ENCODE measurements at places on chromosomes 4 and X.

- H3K27ac ChIP-seq = no peak overlapping the region
- H3K4me3 ChIP-seq = no peak overlapping the region
These were observed 1083.1 kb upstream of the PCDH10 start for GRCh38 chr4:132065940-132066495.

GRCh38 chrX:121598356-121598755 is 550.9 kb downstream of the GLUD2 start:
- H3K36me3 ChIP-seq = no peaks in the 10 kb centered on the region
- no peaks in the 10 kb centered on the region for H3K4me1 ChIP-seq
- H3K27ac ChIP-seq = no peak overlapping the region
- no peak overlapping the region for H3K4me3 ChIP-seq
- no peak for DNase-seq
- H3K27me3 ChIP-seq = no peaks in the 10 kb centered on the region

- H3K4me3 ChIP-seq = no peak overlapping the region
- H3K27ac ChIP-seq = no peak overlapping the region
- no peaks in the 10 kb centered on the region for H3K4me1 ChIP-seq
- no peak for DNase-seq
- no peaks in the 10 kb centered on the region for H3K36me3 ChIP-seq
- H3K27me3 ChIP-seq = peaks cover 2% of the 10 kb centered on the region
These were observed 2.0 kb downstream of the CYBB start for GRCh38 chrX:37781814-37782213.

- peak overlapping the region; percentile 44 for H3K4me3 ChIP-seq
- no peaks in the 10 kb centered on the region for H3K36me3 ChIP-seq
- H3K4me1 ChIP-seq = peaks cover 11% of the 10 kb centered on the region
- H3K27me3 ChIP-seq = no peaks in the 10 kb centered on the region
These were observed 158.4 kb downstream of the CHIC2 start for GRCh38 chr4:53905941-53906377.

DNA sequence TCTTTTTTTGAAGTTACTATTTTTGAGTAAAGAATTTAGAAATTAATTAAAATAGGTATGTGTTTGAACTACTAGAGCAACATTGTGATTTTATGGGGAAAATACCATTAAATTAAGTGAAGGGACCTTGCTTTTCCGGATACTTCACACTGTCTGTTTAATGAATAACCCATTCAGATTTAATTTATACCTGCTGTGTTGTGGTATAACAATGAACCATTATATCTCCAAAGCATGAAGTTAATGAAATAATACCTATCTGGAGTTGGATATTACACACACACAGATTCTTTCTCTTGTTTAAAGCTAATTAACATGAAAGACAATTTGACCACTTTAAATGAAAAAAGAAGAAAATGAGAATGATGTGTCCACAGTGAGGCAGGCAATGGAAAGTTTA is 195.0 kb upstream of the GPRIN3 start:
- no peak overlapping the region for H3K27ac ChIP-seq
- H3K4me3 ChIP-seq = no peak overlapping the region
- no peaks in the 10 kb centered on the region for H3K36me3 ChIP-seq
- H3K4me1 ChIP-seq = peaks cover 5% of the 10 kb centered on the region

- H3K27me3 ChIP-seq = no peaks in the 10 kb centered on the region
- H3K4me3 ChIP-seq = no peak overlapping the region
- H3K27ac ChIP-seq = no peak overlapping the region
- H3K4me1 ChIP-seq = no peaks in the 10 kb centered on the region
These were observed 46.7 kb downstream of the FSTL5 start for GRCh38 chr4:162117051-162117450.

DNA sequence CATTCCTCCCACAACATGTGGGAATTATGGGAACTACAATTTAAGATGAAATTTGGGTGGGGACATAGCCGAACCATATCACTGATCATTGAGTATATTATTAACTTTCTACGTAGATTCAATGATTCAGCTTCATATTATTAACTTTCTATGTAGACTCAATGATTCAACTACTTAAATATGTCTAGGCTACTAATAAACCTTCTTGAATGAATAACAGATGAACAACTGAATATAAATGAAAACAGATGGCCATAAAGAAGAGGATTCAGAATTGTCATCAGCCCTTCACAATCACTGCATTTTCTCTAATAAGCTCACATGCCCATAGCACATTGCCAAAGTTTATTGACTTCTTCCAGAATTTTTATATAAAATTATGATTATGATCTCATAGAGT is 57.0 kb downstream of the CEP44 start:
- DNase-seq = no peak
- H3K27me3 ChIP-seq = no peaks in the 10 kb centered on the region
- no peak overlapping the region for H3K4me3 ChIP-seq
- H3K4me1 ChIP-seq = no peaks in the 10 kb centered on the region
- H3K36me3 ChIP-seq = no peaks in the 10 kb centered on the region
- no peak overlapping the region for H3K27ac ChIP-seq

DNA sequence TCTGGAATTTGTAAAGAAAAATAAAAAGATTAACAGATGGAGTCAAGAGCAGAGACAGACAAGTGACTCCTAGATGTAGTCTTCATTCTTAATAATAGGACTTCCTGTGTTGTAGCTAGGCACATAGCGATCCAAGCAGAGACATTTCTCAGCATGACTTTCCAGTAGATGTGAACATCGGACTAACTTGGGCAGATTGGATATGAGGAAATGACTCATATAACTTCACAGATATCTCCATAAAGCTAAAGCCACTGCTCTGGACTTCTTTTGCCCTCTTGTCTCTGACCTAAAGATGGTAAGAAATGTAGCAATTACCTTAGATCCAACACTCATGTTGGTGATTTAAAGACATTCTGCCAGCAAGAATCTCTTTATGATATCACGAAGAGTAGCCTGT is 131.7 kb downstream of the EPHA5 start:
- H3K4me1 ChIP-seq = no peaks in the 10 kb centered on the region
- H3K27ac ChIP-seq = no peak overlapping the region
- no peaks in the 10 kb centered on the region for H3K36me3 ChIP-seq
- H3K4me3 ChIP-seq = no peak overlapping the region
- DNase-seq = peak; percentile 0

- DNase-seq = no peak
- H3K27me3 ChIP-seq = peaks cover 28% of the 10 kb centered on the region
- H3K4me3 ChIP-seq = no peak overlapping the region
- no peaks in the 10 kb centered on the region for H3K36me3 ChIP-seq
- no peaks in the 10 kb centered on the region for H3K4me1 ChIP-seq
- H3K27ac ChIP-seq = no peak overlapping the region
These were observed 14.9 kb downstream of the RNF212 start for GRCh38 chr4:1098311-1098925.

- no peak overlapping the region for H3K27ac ChIP-seq
- H3K4me3 ChIP-seq = no peak overlapping the region
- no peaks in the 10 kb centered on the region for H3K36me3 ChIP-seq
- no peak for DNase-seq
- H3K4me1 ChIP-seq = no peaks in the 10 kb centered on the region
These were observed 46.3 kb downstream of the SH3KBP1 start for GRCh38 chrX:19840899-19841648.
